GM13976 (cell line): ENCODE measurements at places on chromosomes 7 and 10.

- DNase-seq, result no peak
These were observed 245.1 kb downstream of the STK31 start for GRCh38 chr7:23955145-23955544.

GRCh38 chr10:2011106-2011716, 273.9 kb upstream of the ADARB2 start:
- DNase-seq, result no peak

DNA sequence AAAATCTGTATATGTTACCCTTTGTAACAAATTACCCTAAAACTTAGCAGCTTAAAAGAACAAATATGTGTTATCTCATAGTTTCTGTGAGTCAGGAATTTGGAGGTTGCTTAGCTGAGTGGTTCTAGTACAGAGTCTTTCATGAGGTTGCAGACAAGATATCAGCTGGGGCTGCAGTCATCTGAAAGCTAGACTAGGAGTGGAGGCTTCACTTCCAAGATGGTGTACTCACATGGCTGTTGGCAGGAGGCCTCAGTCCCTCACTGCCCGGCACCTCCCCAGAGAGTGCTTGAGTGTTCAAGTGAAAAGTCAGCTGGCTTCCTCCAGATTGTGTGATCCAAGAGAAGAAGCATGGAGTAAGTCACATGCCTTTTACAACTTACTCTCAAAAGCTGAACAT, 16.9 kb upstream of the GGCT start:
- DNase-seq, result no peak

GRCh38 chr7:50306494-50307367, 2.2 kb downstream of the IKZF1 start:
- no peak for DNase-seq

DNA sequence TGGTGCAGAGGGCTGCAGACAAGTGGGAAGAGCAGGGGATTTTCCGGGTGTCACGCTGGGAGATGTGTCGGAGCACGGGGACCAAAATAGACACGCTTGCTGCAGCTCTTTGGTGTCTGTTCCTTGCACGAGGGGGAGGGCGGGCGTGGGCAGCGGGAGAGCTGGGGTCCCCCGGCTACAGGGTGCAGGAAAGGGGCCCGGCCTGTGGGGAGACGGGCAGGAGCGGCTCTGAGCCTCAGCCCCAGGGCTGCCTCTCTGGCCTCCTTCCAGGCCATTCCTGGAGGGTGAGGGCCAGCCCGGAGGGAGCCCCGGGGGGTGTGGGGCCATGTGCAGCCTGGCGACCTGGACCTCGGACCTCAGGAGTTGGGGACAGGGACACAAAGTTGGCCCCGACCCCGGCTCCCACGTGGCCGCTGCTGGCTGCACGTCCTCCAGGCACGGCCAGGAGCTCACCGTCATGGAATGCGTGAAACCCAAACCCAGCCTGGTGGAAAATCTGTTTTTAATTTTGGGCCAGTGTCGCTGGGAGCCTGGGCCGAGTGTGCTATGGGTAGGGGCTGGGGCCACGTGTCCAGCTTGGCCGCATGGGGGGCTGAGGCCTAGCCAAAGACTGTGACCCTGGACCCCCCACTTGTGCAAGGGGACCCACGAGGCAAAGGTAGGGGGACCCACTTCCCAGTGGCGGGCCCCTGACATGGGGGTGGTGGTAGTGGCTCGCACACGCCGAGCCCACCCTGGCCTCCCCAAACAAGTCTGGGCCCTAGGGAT, 6.6 kb downstream of the TTYH3 start:
- no peak for DNase-seq

DNA sequence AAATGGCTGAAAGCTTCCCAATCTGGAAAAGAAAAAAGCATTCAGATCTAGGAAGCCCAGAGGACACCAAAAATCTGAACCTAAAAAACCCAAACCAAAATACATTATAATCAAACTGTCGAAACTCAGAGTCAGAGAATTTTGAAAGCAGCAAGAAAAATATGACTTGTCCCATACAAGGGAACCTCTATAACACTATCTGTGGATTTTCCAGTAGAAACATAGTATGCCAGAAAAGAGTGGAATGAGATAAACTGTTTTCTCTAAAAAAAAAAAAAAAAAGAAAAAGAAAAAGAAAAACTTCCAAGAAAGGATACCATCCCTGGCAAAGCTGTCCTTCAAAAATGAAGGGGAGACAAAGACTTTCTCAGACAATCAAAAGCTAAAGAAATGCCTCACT, 179.0 kb downstream of the POM121L12 start:
- no peak for DNase-seq

DNA sequence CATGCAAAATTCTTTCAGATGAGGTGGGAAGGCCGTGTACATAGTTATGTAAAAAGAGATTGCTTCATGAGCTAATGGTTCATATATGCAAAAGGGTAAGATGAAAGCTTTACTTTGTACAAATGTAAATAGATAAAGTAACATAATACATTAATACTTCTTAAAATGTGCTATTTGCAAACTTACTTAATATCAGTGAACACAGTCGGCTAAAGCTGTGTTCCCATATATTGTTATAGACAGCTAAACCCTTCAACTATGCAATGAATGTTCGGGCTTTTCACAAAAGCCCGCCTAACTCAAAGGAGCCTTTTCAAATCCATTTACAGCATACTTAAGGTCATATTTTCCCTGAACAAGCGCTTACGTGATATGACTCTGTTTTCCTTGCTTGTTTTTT, 340.6 kb upstream of the GALNT17 start:
- no peak for DNase-seq

DNA sequence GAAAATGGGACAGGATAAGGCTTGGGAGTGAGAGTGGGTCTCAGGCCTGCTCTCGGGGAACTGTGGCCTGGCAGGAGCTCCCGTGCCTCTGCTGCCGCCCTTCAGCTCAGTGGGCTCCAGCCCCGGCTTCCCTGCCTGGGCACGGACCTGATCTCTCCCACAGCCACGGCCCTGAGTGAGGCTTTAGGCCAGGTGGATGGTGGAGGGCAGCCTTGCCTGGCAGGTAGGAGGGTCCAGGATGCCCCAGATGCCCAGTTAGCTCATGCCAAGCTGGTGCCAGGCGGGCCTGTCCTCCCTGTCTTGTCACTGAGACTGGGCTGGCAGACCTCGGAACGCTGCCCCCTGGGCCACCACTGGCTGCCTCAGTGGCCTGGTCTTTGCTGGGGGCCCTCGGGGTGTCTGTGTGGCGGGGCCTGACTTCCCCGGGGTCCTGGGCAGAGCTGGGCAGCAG, 116.6 kb downstream of the INPP5A start:
- no peak for DNase-seq

- no peak for DNase-seq
These were observed 45.4 kb downstream of the NT5C2 start for GRCh38 chr10:103147645-103148044.

- DNase-seq, result no peak
These were observed 244.5 kb upstream of the MYO3A start for GRCh38 chr10:25689346-25690100.

DNA sequence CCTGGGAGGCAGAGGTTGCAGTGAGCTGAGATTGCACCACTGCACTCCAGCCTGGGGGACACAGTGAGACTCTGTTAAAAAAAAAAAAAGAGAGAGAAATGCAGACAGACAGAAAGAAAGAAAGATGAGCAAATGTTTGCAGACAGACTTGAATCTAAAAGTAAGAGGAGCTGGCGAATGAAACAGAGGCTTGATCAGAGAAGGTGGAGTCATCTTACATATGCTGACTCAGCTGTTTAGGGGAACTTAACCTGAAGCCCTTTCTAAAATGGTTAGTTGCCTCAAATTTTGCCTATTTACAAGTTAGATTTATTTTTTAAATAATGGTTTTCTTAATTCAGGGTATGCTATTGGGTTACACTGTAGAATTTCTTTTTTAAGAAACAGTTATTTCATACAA, 5.4 kb downstream of the FAM171A1 start:
- no peak for DNase-seq

DNA sequence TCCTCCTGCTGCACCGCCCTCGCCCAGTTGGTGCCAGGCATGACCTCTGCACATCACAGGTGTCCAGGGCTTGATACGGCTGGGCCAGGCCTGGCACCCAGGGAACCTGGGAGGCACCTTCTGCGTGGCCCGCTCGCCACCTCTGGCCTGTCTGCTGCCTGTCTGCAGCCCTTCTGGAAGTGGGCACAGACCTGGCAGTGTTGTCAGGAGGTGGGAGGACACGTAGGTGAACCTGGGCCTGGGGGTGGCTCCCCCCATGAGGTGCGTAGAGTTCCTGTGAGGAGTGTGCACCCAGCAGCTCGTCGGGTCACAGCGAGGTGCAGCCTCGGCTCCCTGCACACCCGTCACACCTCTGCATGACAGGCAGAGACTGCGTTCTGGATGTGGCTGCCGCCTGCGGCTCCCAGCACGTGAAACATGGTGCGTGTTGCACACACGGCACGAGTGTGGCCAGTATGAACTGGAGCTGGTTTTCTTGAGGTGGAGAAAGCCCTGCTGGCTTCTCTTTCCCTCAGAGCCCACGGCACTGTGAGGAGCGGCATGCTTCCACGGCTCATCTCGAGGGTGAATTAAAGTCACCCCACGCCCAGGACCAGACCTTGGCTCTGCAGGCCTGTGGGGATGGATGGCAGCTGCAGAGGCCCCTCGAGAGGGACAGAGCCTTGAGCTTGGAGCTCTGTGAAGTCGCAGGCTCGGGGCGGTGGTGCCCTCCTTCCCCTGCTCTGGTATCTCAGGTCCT, 24.8 kb downstream of the INPP5A start:
- DNase-seq, result no peak

DNA sequence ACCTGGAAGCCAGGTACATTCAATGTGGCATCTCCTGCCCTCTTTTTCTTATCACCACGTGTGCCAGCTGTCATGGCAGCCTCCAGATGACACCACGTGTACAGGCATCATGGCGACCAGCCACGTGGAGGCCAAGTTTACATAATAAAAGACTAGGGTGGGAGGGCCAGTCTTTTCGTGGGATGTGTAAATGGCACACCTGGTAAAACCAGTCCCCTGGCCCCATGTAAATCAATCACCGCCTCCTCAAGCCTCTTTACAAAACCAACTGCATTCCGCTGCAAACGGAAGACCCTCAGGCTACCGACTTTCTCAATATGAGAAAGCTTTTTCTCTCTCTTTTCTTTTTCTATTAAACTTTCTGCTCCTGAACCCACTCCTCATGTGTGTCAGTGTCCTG, 65.1 kb upstream of the PHF14 start:
- no peak for DNase-seq

DNA sequence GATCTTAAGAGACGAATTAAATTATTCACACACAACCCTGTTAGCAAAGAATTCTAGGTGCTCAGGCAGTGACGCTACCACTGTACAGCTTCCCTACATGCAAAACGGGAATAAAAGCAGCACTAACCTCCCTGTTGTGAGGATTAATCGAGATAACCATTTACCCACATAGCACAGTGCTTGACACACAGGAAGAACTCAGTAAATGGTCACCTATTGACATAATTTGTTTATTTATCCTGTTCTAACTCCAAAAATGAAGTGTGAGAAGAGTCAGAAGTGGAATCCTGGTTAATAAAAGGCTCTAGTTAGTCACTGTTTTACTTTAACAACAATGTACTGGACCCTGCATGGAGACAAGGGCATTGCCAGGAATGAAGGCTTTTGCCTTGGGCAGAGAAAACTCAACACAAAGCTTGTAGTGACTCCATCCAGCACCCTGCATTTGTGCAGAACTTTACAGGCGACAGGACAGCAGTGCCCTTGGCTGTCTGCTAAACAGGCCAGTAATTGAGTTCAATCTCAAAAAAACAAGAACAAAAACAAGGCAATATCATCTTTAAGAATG, 103.8 kb downstream of the SORBS1 start:
- no peak for DNase-seq

GRCh38 chr10:62817121-62817765, 1.1 kb upstream of the EGR2 start:
- peak; percentile 68 for DNase-seq

DNA sequence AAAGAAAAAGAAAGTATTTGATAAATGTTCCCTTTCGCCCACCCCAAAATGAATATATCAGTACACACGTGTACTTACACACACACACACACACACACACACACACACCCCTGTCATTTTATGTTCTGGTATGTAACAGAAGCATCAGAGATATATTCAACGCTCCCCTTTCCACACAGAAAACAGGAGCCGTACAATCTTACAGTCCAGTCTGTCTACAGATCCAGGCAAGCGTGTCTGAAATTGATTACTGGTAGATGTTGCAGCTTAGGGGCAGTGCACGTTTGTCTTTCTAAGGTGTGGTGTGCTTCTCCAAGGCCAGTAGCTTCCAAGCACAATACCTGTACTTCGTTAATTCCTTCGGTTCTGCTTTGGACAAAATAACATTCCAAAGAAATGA, 143.7 kb upstream of the RNF32 start:
- DNase-seq, result no peak

- DNase-seq, result no peak
These were observed 1.9 kb downstream of the SFTPD start for GRCh38 chr10:79947083-79947415.

- no peak for DNase-seq
These were observed 82.4 kb upstream of the BTBD16 start for GRCh38 chr10:122188706-122189105.

GRCh38 chr7:137983323-137984008, 18.4 kb downstream of the CREB3L2 start:
- DNase-seq, result no peak

DNA sequence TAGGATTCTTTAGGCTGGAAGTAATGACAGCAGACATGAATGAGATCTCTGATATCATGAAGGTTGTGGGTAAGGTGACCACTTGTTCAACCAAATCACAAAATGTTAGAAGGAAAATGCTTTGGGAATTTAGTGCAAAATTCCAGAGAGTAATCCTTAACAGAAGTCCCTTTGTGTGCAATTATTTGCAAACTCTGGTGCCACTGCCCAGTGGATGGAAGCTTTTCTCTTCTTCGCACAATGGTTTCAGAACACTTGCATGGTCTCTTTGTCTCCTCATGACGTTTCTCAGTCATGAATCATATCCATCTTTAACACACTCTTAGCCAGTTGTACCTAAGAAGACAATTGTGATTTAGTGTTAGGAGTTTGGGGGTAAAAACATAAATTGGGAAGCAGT, 570.4 kb upstream of the ANKRD30A start:
- DNase-seq, result no peak

DNA sequence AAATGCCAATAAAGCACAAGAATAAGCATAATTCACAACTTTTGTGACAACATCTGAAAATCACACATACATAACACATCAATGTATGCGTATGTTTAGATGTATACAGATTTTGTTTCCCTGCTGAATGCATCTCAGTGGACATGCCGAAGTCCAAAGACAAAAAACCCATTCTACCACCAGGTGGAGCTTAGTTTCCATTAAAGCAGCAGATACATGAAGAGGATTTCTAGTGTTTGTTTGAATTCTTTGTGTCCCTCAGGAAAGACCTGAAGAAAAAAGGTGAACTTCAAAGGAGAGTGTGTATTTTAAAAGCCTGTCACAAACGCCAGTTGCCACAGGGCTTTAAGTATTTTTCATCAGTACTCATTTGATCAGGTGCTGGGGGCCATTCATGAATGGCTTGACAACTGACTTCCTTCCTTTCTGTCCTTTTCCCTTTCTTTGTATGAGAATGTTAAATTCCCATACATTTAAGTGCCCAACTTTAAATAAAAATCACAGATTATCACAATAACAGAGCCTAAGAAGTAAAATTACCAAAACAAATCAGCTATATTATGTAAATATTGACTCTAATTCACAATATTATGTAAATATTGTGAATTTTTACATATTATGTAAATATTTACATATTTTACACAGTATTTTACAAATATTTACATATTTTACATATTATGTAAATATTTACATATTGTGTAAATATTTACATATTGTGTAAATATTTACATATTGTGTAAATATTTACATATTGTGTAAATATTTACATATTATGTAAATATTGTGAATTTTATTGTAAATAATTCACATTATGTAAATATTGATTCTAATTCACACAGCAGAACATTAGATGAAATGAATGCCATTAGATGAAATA, 343.0 kb downstream of the CRPPA start:
- DNase-seq, result peak; percentile 24
